Mammary epithelial cell (primary cell): ENCODE measurements at places on chromosomes 11 and 22.
A peak's percentile ranks its signal among the peaks of the same experiment; 100 is the strongest.

DNA sequence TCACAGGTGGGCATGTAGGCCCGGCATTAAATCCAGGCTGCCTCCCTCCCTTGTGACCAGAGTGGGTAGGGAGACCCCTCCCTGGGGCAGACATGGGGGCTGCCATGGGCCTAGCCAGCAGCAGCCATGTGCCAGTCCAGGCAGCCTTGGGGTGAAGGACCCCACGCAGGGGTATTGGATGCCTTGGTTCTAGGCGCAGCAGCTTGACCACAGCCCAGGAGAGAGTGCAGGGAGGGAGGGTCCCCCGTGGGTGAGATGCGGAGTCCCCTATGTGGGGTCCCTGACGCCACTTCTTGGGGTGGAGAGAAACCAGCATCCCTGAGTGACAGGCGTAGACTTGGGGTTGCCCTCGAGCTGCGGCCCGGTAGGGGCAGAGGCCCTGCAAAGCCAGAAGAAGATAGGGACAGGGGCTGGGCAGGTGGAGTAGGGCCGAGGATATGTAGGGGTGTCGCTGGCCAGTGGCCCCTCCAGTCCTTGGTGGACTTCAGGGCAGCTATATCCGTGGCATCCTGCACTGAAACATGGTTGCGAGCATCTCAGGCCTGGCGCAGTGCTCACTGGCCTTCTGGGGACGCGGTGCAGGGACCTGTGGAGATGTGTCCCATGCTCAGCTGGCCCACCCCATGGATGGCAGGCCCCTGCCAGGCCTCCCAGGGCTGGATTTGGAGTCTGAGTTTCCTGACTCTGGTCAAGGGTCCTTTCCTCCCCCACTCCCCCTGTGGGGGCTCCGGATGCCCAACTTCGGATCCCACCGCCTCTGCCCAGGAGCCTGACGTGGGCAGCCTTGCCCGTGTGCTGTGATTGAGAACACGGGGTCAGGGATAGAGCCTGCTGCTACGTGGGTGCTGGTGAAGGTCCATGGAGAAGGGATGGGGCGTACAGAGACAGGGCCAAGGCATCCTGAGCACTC lies 1179.8 kb downstream of the BRD1 start:
- no peak for DNase-seq

DNA sequence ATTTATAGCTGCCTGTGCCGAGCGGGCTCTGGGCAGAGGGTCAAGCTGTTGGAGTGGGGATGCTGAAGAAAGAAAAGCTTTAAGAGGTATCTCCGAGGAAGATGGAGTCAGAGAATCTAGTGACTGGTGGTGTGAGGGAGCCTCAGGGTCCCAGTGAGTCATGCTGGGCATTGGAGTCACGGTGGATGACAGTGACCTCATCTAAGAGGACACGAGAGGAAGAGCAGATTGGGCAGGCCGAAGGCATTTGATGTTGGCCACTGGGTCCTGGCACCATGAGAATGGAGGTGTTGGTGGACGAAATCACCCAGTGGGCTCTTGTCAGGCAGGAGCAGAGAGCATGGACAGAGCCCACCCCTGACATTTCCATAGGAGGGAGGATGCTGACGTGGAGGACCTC lies 68.4 kb downstream of the TBC1D22A start:
- DNase-seq = no peak

- DNase-seq = no peak
Observed at GRCh38 chr11:3086114-3086513, 28.9 kb upstream of the CARS1 start.

GRCh38 chr11:132692891-132693290 lies 839.4 kb downstream of the OPCML start:
- no peak for DNase-seq

- DNase-seq = no peak
Observed at GRCh38 chr11:13315517-13316432, 38.2 kb downstream of the BMAL1 start.

GRCh38 chr11:107683061-107683460 lies 28.8 kb downstream of the SLN start:
- no peak for DNase-seq

DNA sequence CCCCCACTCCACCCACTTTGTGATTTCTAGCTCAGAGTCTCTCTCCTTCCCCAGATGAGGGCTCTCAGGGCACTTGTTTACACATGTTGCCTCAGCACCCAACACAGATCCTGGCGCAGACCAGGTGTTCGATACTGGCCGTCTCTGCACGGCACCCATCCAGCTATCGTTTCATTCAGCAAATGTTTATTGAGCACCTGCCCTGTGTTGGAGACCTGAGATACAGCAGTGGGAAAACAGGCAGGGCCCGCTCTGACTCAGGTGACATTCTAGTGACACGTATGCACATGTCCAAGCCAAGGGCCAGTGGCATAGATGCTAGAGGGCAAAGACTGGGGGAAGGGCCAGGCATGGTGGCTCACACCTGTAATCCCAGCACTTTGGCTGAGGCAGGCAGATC lies 71.9 kb downstream of the NFAM1 start:
- DNase-seq = no peak

DNA sequence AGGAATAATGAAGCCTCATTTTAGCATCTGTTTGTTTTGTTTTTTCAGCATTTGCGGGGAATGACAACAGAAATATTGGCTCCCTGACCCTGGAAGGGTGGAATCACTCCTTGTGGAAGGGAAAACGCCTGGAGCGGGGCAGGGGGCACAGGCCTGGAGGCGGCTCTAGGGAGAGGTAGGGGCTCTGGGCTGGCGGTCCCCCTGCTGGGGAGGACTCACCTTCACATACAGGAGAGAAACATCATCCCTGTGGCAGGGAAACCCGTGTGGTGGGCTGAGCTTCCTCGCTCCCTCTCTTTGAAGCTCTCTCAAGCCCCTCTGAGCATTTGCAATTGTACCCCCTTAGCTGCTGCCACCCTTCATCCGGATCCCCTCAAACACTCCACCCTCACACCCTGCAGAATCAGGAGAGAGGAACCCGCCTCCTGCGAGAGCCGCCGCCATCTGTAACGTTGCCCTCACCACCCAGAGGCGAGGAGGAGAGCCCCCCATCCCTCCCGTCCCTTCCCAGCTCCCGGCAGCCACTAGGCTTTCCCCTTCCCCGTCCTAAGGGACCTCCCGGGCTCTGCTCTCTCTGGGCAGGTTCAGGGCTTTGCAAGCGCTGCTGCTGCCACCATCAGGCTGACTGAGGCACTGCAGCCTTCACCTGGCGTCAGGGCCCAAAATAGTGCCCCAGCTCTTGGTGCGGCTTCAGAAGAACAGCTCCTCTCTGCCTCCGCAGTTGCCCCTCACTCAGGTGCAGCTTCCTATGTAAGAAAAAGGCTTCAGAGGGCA lies 10.4 kb downstream of the KIRREL3 start:
- DNase-seq = peak; percentile 53

DNA sequence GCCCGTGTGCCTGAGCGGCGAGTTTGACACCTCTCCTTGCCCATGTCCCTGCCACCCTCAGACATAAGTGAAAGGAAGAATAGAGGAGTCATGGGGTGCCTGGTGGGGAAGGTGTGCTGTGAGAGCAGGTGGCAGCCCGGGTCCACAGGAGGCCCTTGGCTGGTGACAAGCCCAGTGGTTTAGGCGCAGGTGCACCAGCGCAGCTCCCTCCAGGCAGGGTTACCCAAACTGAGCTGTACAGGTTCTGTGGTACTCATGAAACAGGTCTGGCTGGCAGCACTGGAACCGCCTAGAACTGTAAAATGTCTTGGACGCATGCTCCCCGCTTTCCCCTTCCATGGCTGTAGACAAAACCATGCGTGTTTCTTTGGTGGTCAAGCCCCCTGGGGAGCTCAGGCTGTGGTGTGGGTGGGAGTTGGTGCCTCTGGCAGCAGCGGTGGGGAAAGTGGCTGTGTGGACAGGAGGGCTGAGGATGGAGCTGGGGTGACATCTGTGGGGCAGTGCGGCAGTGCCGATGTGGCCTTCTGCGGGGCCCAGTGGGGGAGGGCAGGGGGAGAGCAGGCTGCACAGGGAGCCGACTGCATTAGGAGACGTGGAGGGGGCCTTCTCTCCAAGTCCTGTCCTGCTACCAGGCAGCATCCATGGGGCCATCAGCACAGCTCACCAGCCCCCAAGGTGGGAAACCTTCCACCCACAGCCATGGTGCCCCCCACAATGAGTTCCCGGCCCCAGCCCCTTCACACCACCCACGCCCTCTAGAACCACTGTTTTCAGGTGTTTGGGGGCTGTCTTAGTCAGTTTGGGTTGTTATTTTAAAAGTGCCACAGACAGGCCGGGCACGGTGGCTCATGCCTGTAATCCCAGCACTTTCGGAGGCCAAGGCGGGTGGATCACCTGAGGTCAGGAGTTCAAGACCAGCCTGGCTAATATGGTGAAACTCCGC lies 5.6 kb upstream of the GTSE1 start:
- DNase-seq = no peak

DNA sequence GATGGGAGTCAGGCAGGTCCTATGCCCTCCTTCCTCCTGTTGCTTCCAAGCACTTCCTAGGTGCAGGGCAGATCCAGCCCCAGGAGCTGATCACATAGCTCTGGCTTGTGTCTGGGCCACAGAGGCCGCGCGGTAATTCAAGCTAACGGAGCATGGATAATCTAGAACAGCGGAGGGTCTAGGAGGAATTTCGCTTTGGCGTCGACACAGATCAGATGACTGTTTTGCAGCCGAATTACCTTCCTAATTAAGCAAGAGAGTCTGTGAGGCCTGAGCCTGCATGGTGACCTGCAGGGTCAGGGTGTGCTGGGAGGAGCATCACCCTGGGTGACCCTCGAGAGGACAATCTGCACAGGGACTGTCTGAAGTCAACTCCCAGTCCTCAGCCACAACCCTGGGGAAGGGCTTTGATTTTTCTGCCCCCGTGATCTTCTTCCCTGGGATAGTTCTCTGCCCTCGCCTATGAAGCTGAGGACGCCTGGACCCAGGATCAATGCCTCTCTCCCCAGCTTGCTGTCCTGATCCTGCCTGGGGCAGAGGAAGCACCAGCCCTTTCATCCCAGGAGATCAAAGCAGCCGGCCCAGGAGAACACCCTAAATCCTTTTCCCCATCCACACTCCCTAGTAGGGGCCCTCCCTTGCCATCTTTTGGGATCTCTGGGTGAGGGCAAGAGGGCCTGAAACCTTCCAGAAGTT lies 11.0 kb downstream of the NECTIN1 start:
- no peak for DNase-seq

- DNase-seq = no peak
Observed at GRCh38 chr11:65128182-65129145, 5.9 kb downstream of the SYVN1 start.

DNA sequence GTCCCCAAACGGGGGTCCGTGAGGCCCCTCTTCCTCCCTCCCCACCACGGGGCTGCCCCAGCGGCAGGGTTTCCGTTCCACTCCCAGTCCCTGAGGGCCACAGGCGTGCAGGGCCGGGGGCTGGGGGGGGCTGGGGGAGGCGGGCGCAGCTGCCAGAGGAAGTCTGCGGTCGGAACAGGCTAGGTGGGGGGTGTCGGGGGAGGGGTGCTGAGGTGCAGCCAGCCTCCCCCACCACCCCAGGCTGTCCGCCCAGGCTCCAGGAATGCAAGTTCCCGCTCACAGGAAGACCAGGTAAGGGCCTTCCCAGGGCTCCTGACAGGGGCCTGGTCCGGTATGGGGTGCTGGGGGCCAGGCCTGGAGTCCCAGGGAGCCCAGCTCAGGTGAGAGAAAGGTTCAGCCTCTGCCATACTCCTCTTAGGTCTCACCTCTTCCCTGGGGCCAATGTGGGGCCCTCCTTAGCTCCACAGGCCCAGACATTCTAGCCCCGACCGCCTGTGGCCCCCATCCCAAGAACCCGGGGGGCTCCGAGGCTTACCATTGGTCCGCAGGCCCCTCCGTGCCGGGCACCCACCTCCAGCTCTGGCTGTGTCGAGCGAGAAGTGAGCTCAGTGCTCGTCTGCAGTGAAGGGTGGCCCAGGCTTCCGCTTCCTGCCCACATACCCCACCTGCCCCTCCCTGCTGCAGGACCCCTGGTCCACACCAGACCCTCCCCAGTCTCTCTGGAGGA lies at the start of gene PTPRCAP:
Gene PTPRCAP, minus strand, starts transcription at position 601 of the 727 bp plus-strand sequence. Its CDS starts 63 bp downstream, at position 538.
- DNase-seq = no peak

DNA sequence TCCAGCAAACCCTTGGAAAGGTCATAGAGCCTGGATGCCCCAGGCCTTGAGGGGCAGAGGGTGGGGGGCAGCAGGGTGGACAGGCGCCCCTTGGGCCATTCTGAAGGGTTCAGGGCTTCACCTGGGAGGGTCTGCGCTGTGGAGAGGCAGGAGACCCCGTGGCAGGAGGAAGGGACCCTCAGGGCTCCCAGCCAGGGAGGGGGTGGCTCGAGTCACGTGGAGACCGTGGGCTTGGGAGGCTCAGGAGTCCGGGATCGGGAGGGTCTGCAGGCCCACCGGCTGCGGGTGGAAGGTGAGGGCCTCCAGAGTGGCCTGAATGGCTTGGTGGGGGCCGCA lies 48.5 kb upstream of the A4GALT start:
- no peak for DNase-seq

- DNase-seq = no peak
Observed at GRCh38 chr22:26109686-26110315, 59.5 kb upstream of the SEZ6L start.

DNA sequence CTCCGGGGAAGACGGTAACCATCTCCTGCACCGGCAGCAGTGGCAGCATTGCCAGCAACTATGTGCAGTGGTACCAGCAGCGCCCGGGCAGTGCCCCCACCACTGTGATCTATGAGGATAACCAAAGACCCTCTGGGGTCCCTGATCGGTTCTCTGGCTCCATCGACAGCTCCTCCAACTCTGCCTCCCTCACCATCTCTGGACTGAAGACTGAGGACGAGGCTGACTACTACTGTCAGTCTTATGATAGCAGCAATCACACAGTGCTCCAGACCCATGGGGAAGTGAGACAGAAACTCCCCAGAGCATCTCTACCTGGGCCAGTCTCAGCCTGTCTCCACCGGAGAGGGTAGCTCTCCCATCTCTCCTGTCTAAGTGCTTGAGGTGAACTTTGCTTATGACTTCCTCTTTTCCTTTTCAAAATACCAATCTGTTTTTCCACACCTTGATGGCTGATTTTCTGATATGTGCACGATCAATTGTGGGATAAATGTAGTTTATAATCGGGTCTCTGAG lies 48.5 kb upstream of the VPREB1 start:
- no peak for DNase-seq

GRCh38 chr11:8597182-8597581 lies 3.2 kb upstream of the STK33 start:
- DNase-seq = peak; percentile 73

DNA sequence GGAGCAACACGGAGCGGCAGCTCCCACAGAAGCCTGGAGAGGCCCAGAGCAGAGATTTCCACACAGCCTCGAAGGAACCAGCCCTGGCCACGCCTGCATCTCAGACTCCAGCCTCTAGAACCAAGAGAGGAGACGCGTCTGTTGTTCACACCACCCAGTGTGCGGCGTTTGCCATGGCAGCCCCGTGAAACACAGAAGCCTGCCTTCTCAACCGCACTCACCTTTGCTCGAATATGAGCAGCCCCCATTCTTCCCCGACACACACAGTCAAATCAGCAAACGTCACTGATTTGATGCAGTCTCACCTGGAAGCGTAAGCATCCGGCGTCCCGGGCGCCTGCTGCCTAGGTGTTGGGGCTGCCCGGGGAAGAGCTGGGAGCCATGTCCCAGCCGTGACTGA lies 14.2 kb upstream of the TALDO1 start:
- no peak for DNase-seq

GRCh38 chr11:94771390-94771789 lies 3.2 kb downstream of the AMOTL1 start:
- DNase-seq = peak; percentile 48

GRCh38 chr11:76671237-76671592 lies 668 bp upstream of the LRRC32 start:
- no peak for DNase-seq
